NCI-H187 (cell line): ENCODE measurements at places on chromosomes 12 and 14.

DNA sequence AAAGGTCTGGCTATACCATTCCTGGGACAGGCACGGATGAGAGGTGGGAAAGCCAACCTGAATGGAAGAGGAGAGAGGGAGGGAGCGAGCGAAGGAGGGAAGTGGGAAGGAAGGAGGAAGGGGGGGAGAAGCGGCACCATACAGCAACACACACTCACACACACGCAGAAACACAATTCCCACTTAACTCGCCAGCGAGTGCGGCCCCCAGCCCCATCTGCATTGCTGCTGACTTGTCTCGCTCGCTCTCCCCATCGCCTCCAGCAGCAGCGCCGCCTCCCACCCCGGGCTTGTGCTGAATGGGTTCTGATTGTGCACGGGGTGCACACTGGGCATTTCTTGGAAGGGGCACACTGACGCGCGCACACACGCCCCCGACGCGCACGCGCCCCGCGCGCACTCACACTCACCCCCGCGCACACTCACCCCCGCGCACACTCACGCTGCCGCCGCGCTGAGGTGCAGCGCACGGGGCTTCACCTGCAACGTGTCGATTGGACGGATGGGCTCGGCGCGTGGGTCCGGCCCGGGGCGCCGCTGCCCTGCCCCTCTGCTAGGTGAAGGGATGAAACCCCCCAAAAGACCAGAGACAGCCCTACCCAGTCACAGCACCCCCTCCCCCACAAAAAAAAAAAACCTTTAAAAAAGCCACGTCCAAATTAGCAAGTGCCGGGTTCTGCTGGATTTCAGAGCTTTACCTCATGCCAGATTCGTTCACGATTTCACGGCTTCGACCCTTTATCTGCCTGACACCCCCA lies 685 bp downstream of the GRIN2B start:
- DNase-seq = no peak

- no peak for DNase-seq
These were observed 59.9 kb downstream of the DDHD1 start for GRCh38 chr14:53093206-53093605.

GRCh38 chr14:56753396-56753795 lies 56.9 kb downstream of the OTX2 start:
- DNase-seq = no peak

DNA sequence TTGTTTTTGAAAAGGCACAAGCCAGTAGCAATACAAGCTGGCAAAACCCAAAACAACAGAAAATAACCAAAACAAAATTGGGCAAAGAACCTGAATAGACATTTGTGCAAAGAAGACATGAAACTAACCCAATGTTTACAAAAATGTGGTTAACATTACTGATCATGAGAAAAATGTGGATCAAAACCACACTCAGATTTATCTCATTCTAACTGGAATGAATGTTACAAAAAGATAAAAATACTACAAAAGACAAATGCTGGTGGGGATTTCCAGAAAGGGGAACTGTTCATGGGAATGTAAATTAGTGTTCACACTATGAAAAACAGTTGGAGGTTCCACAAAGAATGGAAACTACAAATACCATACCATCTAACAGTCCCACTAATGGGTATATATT lies 26.6 kb downstream of the ASCL4 start:
- DNase-seq = no peak

DNA sequence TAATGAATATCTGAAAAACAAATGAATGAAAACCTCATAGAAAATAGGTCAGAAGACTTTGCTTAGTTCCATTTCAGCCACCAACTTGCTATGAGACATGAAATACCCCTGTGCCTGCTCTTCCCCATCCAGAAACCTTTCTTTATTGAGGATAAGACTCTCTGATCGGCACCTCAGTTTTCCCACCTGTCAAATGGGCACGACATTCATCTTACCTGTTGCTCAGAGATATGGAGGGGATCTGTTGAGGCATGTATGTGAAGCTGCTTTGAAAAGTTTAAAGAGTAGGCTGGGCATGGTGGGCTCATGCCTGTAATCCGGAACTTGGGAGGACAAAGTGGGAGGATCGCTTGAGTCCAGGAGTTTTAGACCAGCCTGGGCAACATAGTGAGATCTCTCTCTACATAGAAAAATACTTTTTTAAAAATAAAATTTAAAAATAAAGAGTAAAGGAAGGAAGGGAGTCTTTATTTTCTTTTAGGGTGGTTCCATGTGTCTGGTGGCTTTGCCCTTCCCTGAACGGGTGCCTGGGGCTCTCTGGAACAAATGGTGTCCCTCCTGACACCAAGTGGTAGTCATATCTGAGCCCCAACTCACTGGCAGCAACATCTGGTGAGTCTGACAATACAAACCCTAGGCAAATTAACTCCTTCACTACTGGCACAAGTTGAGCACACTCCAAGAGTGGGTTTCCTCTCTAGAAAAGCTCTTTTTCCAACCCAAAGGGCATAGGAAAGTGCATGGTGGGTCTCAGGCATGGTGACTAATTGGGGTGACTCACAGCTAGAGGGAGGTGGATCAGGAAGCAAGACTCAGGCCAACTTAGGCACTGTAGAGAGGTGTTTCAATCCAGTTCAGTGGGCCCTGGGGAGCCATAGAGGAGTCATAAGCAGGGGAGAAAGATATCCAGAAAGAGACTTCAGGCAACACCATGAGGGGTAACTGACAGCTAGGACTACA lies 42.1 kb downstream of the MAP1LC3B2 start:
- no peak for DNase-seq

DNA sequence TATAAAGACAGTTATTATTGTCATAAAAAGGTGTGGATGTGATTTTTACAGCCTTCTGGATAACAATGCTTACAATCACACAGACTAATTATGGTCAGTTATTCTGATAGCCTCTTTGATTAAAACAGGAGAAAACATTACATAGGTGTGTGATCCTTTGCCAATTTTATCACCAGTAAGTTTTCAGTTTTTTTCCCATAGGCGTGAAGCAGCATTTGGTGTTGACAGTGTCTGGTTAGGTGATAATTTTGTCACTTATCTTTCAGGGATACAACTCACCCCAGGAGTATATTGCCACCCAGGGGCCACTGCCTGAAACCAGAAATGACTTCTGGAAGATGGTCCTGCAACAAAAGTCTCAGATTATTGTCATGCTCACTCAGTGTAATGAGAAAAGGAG lies 208.8 kb downstream of the EPS8 start:
- DNase-seq = no peak

GRCh38 chr12:40117818-40118217 lies 11.9 kb upstream of the SLC2A13 start:
- no peak for DNase-seq
